ENCODE measurements at places on chromosomes 12 and 14.

- no peak for DNase-seq
Measured at GRCh38 chr14:59961518-59962062, 41.6 kb downstream of the LRRC9 start.

DNA sequence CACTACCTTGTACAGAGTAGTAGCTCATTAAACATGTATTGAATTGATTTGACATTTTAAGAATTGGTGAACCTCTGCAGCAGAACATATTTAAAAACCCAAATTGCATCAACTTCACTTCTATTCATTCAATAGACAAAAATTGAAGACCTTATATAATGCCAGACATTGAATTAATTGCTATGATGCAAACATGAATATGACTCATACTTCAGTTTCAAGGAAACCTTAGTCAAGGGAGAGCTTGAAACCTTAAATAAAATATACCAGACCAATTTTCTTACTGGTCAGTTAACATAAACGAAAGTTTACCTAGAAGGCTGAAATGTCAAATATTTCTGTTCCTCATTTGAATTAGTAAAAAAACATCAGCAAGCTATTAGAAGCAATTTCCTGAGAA lies 5.0 kb upstream of the MGAT4C start:
- no peak for DNase-seq

DNA sequence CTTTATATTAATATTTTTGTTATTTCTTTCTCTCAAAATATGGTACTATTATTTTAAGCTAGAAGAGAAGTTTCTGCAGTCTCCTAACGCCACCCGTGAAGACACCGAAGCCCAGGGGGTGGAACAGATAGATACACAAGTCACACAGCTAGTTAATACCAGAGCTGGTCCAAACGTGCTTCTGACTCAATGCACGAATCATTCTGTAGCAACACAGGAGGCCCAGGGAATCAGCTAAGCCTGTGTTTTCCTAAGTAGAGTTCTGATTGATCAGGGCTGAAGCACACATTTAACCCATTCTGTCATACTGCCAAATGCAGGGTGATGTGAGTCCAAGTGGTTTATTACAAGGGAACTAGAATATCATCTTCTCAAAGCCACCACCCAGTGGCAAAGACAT lies 116.9 kb upstream of the PWP1 start:
- no peak for DNase-seq

GRCh38 chr14:23324455-23324846 lies 3.2 kb downstream of the PABPN1 start:
- no peak for DNase-seq

DNA sequence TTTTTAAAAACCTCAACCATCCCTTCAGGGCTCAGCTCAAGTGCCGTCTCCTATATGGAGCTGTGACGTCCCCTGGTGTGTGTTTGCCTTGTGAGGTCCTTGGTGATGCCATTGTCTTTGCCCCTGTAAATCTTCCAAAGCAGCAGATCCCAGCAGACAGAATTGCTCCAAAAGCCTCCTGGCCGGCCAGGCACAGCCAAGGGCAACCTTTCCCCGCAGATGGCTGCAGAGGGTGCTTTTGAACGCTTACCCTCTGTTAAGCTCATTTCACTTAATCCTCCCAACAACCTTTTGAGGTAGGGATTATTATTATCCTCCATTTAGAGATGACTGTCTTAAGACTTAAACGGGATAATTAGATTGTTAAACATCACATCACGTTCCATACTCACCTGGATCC lies 51.4 kb downstream of the RFX4 start:
- no peak for DNase-seq

DNA sequence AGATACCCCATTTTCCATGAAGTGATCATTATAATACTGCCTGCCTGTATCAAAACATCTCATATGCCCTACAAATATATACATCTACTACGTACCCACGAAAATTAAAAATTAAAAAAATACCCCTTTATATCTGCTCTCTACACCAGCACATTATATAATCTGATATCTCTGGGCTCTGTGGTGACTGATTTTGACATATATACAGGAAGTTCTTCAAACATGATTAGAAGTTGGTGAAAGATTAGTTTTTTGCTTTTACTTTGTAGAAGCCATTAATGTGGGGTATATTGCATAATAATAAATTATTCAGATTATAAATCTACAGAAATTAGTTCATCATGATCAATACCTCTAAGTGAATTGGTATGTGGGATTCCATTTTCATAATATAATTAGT lies 126.7 kb upstream of the MDM1 start:
- no peak for DNase-seq

DNA sequence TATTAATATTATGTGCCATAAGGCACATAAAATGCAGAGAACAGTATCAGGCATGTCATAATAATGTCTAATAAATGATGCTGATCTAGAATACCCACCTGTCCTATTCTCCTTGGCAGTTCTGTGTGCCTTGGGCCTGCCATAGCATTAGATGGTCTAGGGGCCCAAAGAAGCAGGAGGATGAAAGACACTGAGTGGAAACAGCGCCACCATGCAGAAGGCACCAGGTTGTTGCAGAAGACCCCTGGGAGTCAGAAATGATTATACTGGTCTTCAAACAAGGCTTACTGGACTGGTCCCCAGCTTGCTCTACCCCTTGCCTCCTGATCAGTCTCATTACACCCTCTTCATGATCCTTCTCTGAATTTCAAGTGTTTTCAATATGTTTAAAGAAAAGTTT lies 353.3 kb downstream of the GRIN2B start:
- no peak for DNase-seq

- DNase-seq = no peak
Measured at GRCh38 chr12:27179400-27180214, 64.5 kb upstream of the STK38L start.

DNA sequence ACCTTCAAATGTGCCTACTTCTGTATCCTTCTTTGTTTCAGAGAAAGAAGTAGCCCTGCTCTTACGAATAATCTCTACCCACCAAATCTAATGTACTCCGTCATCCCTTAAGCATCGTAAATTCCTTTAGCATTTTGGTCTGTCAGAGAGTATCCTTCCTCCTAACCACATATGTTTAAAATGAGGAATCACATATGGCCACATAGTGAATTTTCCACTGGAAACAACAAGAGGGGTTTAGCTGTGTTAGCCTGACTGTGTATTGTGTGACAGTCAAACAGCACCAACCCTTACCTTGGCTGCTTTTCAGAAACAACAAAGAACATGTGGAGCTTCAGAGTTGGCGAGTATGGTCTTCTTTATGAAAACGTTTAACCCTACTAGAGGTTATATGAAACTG lies 5.5 kb downstream of the LUM start:
- no peak for DNase-seq

DNA sequence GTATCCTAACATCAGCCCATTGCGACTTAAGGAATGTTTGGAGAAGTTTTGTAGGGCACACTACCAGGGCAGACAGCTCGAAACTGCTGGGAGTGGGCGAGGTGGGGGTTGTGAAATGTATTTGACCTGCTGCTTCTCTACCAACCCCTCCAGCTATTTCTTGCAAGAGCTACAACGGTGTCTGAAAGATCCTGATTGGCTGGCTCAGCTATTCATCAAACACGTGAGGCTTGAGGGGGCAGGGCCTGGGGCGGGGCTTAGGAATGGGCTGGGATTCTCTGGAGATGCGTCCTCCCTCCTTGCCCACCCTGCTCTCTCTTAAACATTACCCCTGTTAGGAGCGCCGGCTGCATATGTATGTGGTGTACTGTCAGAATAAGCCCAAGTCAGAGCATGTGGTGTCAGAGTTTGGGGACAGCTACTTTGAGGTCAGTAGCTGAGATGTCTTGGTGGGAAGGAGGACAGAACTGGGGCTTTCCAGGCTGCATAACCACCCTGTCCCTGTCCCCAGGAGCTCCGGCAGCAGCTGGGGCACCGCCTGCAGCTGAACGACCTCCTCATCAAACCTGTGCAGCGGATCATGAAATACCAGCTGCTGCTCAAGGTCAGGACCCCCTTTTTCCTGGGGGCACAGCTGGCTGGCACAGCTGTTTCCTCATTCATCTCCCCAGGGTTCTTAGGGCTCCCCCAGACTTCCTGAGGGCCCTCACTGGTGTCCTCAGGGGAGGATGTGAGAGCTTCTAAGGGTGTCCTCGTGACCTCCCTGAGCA lies 3.1 kb downstream of the ARHGEF25 start:
- DNase-seq = no peak

GRCh38 chr14:56905282-56905681 lies 95.0 kb upstream of the OTX2 start:
- DNase-seq = no peak

DNA sequence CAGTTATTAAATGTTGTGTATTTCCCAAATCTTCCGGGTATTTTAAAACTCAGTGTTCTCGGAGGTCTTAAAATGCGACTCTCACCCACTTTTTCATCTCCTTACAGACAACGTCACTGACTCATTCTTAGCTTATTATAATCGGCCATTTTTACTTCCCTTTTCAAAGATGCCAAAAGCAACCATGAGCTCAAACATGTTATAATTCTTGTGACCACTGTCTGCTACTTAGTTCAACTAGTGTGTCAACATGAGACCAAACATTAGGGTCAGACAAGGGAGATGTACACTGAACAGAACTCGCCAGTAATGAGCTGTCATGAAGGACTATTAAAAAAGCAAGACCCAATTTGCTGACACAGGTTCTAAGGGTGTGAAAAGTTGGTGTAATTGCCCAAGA lies 4.2 kb upstream of the GRIP1 start:
- DNase-seq = no peak
